ENCODE measurements at places on chromosomes 1 and 21.

DNA sequence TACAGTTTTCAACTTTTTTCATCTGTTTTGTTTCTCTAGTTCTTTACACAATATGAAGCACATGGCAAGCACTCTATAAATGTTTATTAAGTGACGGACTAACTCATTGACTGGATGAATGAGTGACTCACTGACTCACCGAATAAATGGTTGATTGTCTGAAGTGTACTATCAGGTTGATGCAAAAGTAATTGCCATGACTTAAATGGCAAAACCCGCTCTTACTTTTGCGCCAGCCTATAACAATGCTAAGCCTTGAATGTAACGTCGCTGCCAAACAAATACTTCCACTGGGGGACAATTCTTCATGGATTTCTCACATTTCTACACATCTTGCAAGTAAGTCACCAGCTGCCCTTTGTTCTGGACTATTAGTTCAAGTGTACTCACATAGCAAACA, 109.0 kb upstream of the KCTD3 start:
- no peak for DNase-seq

DNA sequence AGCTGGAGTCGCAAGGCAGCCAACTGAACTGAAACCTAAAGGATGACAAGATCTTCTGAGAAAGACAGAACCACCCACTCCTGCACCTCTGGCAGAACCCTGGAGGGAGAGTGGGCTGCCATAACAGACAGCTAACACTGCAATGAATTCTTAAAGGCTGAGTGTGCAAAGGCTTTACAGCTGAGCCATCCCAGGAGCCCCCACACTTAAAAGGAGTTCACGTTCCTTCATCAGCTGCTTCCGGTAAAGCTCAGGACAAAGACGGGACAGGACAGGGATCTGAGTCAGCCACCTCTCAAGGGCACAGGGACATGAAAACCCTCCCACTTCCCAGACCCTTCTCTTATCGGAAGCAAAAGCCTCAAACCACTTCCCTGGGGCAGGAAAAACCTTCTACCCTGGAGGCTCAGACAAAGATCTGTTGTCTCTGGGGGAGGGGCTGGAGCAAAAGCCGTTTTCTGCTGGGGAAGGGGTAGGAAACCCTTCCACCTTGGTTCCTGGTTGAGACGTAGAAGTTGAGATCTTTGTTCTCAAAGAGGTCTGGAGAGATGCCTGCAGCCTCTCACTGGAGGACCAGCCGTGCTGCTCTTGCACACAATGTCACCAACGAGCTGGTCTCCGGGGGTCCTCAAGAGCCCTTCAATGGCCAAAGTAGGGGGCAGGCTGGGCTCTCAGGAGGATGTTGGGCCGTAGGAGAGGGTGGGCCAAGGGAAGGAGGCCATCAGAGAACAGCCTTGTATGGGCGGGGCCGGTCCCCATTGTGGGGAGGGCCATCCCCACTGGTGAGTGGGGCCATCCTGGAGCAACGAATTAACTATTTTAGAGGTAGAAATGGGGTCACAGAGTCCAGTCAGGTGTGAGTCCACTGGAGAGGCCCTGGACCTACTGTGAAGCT, 452.4 kb downstream of the PTPRU start:
- no peak for DNase-seq

DNA sequence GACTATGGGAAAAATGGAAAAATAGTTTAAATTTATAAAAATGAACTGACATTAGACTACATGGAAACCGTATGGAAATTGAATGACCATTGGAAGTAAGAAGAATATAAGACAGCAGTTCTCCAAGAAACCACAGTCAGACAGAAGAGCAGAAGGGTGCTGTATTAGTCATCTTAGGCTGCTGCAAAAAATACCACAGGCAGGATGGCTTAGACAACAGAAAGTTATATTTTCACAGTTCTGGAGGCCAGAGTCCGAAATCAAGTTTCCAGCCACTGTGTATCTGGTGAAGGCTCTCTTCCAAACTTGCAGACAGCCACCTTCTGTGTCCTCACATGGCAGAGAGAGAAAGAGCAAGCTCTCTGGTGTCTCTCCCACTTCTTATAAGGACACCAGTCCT, 175.2 kb downstream of the DSCAM start:
- no peak for DNase-seq

DNA sequence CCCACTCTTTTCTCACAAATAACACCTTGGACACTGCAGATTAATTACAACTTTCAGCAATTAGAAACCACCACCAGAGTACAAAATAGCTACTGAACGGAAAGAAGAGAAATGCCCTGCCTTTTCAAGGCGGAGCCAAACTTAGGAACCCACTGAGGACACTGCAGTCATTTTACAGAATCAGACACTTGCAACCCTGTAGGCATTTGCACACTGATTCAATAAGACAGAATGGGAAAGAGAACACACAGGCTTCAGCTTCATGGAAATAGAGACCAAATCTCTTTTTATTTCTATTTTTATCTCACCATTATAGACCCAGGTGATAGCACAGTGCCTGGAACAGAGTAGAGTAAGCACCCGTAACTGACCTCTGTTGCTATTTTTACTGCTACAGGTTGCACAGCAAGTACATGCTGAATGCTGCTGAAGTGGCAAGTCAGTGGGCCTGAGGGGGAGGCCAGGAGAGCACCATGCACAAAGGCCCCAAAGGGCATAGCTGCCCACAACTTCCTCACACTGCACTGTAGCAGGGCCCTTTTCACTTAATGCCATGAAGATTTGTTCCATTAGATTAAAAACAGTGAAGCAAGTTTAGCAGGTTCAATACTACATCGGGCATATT, 50.7 kb upstream of the EDARADD start:
- no peak for DNase-seq

DNA sequence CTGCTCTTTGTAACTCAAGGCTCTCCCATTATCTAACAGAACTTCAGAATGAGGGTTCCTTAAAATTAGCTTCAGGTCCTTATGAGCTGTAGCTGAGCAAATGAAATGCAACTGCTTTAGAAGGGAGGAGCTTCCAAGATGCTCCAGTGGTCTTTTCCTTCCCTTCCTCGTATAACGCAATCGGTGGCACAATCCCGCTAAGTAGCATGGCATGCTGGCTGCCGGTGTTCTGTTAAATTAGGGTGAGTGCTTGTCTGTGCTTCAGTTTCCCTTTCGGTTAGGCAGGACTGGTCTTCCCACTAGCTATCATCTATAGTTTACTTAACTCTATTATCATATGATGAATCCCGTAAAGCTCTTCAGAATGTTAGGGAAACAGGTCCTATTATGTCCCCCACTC, 917 bp downstream of the KIAA0040 start:
- no peak for DNase-seq

- DNase-seq = no peak
Measured at GRCh38 chr1:53603431-53603830, 135.5 kb downstream of the GLIS1 start.

DNA sequence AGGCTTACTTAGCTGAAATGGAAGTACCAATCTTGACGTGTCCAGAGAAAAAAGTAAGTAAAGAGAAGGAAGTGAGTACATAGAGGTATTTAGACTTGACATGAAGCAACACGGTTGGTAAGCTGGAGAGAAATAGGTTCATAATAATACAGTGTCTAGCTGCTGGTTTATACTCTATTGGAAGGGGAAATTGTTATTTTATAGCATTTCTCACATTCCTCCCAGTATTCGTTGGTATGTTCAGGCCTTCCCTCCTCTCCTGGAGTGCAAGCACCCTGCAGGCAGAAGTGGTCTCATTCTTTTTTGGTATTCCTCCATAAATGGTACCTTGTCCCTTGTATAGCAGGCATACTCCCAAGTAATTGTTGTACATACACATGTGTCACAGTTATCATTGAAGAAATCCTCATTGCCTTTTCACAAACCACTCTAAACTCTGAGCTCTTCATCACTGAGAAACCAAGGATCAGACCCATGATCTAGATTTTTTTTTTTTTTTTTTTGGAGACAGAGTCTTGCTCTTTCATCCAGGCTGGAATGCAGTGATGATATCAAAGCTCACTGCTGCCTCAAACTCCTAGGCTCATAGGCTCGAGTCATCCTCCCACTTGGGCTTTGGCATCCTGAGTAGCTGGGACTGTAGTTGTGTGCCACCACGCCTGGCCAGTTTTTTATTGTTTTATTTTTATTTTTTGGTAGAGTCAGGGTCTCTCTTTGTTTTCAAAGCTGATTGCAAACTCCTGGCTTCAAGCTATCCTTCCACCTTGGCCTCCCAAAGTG, 9.8 kb upstream of the IPO9 start:
- DNase-seq = no peak

DNA sequence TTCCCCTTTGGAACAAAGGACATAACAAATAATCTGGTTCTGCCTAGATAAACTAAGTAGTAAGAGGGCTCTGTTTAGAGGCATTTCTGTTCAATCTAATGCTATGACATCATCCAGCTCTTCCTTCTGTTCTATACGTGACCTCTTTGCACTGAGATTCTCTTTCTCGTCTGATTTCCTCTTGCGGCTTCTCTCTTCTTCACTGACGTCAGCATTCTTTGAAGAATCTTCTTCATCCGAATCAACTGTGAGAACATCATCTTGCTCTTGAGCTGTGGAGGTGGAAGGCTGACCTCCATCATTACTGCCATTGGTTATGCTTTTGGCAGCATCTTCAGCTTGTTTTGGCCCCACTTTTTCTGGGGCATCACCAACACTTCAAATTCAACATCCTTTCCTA, 130.4 kb downstream of the HS2ST1 start:
- DNase-seq = no peak

- DNase-seq = no peak
Measured at GRCh38 chr1:213186168-213186567, 135.1 kb downstream of the RPS6KC1 start.

GRCh38 chr21:29949991-29950390, 10.2 kb upstream of the GRIK1 start:
- no peak for DNase-seq

DNA sequence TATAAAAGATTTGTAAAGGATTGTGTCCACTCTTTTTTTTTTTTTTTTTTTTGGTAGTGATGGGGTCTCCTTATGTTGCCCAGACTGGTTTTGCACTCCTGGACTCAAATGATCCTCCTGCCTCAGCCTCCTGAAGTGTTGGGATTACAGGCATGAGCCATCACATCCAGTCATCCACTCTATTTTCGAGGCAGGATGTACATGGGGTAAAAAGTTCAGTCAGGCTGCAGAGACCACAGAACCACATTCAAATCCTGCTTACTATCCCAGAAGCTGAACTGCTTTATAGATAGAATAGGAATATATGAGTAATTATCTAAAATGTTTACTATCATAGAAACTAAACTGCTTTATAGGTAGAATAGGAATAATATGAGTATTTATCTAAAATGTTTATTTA, 26.0 kb upstream of the KCNK2 start:
- no peak for DNase-seq

- DNase-seq = no peak
Measured at GRCh38 chr1:111140680-111140967, 601 bp downstream of the CEPT1 start.
